ENCODE measurements at places on chromosomes 7 and 10.

- no peak for DNase-seq
These were observed 310.5 kb upstream of the HGF start for GRCh38 chr7:82080254-82080927.

DNA sequence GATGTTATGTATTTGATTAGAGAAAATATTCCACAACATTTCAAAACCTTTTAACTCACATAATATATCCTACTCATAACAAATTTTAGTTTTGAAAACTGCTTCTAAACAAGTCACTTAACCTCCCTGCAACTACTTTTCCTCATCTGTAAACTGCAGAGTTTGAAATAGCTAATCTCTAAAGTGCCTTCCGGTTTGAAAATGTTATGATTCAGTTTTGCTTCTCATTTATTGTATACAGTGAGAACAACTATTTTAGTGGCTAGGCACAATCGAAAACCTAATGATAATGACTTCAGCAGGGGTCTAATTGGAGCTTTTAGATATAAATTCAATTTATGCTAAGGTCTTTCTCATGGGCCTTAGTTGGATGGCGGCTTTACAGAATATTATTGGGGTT, 30.7 kb upstream of the TEX47 start:
- no peak for DNase-seq

GRCh38 chr10:27188897-27189296, 33.7 kb downstream of the MASTL start:
- DNase-seq, result no peak

DNA sequence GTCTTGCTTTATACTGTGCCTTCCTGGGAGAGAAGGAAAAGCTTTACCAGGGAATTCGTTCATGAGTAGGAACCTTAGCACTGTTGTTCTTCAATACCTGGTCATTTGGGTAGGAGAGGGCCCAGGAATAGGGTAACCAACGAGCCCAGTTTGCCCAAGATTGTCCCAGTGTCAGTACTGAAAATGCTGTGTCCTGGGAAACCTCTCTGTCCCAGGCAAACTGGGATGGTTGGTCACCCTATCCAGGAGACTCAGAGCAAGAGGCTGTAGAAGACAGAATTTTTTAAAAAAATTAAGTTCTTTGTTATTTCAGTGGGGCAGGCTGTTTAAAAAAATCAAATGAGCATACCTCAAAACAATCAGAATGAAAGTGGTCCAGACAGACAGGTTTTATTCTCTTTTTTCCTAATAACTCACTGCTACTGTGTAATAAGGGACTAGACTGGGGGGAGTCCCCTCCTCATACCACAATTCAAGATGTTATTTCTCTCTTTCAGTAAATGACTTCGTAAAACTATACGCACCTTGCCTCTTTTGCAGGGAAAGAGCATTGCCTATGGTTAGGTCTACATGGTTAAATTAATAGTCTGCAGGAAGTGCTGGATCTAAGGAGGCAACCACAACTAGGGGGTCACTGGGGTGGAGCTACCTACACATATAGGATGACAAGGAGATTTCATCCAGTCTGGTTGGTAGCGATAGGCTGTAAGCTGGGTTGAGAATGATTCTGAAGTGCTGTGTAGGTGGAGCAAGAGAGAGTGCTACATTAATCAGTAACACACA, 41.1 kb upstream of the FAM133B start:
- no peak for DNase-seq

- DNase-seq, result no peak
These were observed 5.8 kb downstream of the DBNL start for GRCh38 chr7:44050121-44050914.

DNA sequence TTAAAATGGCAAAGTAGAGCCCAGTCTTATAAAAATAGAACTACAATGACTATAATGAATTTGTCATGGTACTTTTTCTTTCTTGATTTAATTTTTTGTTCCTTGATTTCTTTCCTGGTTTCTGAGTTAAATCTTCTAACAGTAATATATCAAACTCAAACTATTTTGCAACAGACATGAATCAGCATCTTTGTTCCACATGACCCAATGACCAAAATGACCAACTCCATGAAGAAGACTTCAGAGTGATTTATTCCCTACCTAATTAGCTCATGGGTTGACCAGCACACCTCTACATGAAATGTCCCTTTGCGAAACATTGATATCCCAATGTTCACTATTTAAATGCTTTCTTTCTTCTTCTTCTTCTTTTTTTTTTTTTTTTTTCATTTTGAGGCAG, 30.9 kb downstream of the NMT2 start:
- no peak for DNase-seq

DNA sequence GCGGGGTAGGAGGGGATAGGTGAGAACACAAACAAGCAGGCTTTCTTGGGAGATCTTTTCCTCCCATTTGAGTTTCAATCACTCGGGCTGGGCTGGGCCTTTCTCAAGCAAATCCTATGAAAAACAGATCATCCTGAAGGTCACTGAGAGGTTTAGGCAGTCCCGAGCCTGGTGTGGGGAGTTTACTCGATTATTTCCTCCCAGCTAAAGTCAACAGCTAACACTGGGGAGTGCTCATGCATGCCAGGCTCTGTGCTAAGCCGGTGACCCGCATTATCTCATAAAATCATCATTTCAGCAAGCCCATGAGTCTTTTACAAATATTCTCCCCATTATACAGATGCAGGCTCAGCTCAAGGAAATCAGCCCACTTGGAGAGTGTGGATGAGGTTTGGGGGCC, 85.0 kb upstream of the PAX2 start:
- no peak for DNase-seq

- no peak for DNase-seq
These were observed 1000.9 kb downstream of the LRMDA start for GRCh38 chr10:76432016-76433012.

DNA sequence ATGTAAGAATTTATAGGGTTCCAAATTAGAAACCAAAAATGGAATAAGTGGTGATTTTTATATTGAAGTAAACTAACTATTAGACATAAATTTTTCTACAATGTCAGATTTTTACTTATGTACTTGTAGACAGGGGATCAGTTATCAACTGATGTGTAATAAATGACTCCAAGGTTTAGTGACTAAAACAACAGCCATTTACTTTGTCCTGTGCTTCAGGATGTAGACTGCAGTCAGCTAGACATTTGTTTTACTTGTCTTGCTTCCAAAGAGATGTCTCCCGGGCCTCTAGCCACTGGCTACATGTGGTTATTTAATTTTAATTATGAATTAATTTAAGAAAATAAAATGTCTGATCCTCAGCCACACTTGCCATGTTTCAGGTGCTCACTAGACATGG, 249.7 kb upstream of the IGFBP3 start:
- no peak for DNase-seq

DNA sequence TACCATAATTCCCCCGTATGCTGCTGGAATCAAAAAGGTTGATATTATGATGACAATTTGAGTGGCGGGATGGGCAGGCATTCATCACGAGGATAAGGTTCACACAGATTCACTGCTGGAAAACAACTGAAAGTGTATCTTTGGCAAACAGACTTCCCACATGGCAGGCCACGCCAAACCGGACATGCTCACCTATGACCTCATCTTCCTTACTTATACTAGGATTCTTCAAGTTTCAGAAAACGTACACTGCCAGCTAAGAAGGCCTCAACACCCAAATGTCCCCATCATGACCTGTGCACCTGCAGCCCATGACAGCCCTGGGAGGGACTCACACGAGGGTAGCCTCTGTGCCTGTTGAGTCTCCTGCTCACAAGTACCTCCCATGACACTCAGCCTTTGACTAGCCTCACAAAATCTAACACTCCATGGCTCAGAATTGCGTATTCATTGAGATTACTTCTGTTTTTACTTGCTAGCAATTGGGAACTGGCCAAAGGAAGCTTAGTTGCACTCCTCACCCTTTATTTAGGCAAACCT, 259.0 kb upstream of the GHITM start:
- no peak for DNase-seq

GRCh38 chr7:67564959-67565358, 568.3 kb downstream of the TYW1 start:
- no peak for DNase-seq

DNA sequence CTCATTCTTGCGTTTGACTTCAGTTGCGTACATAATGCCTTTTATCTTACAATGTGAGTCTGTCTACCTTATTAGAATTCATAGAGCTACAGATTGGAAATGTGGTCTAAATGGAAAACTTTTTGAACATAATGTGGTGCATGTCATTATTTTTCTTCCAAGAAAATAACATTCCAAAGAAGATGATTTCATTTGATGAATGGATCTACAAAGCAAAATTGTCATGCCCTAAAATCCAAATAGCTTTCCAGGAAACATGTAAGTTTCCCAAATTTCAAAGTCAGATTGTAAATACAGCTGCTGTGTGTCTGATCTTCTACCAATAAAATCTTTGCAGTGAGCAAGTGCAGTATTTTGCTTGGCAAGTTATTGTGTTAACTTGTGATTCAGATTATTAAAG, 101.8 kb upstream of the FZD8 start:
- DNase-seq, result no peak

- DNase-seq, result no peak
These were observed 138.8 kb upstream of the SHH start for GRCh38 chr7:155950898-155951553.

DNA sequence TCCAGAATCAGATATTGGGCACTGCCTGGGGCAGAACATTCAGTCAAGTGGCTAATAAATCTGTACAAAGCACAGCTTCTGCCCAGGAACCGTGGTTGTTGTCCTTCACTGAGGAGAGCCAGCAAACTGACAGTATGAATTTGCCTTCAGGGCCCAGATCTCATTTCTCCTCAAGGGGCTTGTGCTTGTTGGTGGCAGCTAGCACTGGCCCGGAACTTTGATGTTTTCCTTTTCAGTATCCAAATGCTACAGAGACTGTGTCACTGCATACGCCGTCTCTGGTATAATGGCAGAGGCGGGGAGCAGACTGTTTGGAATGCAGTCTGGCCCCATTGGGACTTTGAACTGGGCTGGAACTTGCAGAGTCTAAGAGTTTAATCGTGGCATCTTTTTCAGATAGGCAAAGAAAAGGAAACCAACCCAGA, 30.4 kb upstream of the ADD3 start:
- DNase-seq, result no peak

DNA sequence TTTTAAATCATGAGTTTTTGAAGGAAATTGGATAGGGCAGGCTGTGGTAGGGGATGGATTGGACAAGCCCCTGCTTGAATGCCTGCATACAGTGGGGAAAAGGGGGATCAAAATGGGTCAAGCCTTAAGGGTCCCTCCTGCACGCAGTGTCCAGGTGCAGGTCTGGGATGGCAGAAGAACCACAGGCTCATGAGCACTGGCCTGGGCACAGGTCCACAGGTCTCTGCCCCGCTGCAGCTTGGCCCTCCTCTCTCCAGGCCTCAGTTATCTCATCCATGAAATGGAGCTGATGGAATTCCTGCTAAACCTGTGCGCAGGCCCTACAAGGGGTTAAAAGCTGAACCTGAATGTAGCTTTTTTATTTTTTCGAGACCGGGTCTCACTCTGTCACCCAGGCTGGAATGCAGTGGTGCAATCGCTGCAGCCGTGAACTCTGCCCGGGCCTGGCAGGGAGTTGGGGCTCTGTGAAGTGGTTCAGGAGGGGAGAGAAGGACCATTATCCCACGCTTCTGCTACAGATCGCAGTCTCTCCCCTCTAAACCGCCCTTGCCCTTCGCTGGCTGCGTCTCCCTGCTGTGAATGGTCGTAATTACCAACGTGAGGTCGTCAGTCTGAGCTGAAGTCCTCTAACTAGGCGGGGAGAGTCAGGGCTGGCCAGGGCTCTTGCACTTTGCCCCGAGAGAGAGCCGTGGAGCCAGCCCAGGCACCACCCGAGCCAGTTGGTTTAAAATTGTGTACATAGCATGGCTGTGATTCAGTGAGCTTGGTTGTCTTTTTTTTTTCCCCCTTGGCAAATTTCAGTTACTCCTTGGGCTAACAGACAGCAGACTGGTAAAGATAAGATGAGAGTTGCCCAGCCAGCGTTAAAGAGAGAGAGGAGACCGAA, 77.5 kb upstream of the GTF2I start:
- DNase-seq, result no peak

DNA sequence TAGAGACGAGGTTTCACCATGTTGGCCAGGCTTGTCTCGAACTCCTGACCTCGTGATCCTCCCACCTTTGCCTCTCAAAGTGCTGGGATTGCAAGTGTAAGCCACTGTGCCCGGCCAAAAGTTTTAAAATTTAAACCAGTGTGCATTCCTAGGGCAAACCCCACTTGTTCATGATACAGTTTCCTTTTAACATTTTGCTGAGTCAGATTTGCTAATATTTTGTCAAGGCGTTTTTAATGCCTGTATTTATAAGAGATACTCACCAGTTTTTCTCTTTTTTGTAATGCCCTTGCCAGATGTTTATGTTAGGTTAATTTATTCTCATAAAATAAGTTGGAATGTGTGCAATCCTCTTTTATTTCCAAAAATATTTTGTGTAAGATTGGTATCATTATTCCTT, 927.4 kb downstream of the DNAJB9 start:
- DNase-seq, result no peak

GRCh38 chr10:43294241-43294658, 27.4 kb upstream of the RASGEF1A start:
- DNase-seq, result peak; percentile 23

GRCh38 chr10:29595636-29596225, 39.0 kb downstream of the SVIL start:
- no peak for DNase-seq

DNA sequence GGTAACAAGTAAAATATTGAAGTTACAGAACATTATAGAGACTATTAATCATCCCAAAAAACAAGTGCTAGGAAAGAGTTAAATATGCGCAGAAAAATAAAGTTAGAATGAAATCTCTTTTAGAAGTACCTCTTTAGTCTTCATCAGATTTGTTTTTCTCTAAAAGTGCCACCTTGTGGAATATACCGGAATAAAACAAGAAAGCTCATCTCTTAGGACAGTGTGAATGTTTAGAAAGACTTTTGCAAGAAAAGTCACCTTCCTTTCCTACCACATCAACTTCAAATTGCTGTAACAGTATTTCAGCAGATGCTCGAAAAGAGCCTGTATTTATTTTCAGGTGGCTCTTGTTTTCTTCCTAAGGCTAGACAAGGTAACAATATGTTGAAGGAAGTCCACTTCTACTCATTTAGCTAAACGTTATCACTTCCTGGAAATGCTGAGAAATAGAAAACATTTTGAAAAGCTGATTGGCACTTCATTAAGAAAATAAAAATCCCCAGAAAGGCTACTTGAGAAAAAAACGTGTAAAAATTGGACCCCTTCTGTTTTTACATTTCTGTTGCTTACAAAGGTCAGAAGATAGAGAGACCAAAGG, 19.8 kb upstream of the FAM133B start:
- DNase-seq, result no peak

- DNase-seq, result no peak
These were observed 298.7 kb downstream of the THSD7A start for GRCh38 chr7:11533229-11533820.

GRCh38 chr7:133310232-133310862, 57.5 kb downstream of the EXOC4 start:
- DNase-seq, result no peak

DNA sequence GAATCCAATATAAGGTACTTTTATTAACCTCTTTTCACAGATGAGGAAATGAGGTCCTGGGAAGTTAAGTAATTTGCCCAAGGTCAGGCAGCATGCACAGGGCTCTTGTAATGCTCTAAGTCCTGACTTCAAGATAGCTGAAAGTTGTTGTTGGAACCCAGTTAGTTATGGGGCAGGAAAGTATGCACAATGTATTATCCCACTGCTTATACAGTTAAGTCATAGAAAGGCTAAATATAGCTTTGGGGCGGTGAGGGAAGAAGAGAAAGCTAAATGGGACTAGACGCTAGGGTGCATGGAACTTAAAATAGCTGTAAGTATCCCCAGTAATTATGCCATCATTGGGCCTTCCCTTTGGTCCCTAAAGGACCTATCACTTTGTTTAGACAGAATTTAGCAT, 9.2 kb downstream of the GLCCI1 start:
- DNase-seq, result no peak

Measured in stimulated activated CD8-positive, alpha-beta memory T cell treated with anti-CD3 and anti-CD28 coated beads, Interleukin-15, amount 100 ng/mL, for 4 hours (primary cell).